ENCODE measurements at places on chromosomes 3 and 15.

- no peak for DNase-seq
Observed at GRCh38 chr3:58622436-58622835, 44.1 kb downstream of the FAM3D start.

GRCh38 chr3:127959873-127960272 is 44.8 kb downstream of the KBTBD12 start:
- no peak for DNase-seq

- no peak for DNase-seq
Observed at GRCh38 chr15:70266412-70267121, 168.8 kb upstream of the TLE3 start.

DNA sequence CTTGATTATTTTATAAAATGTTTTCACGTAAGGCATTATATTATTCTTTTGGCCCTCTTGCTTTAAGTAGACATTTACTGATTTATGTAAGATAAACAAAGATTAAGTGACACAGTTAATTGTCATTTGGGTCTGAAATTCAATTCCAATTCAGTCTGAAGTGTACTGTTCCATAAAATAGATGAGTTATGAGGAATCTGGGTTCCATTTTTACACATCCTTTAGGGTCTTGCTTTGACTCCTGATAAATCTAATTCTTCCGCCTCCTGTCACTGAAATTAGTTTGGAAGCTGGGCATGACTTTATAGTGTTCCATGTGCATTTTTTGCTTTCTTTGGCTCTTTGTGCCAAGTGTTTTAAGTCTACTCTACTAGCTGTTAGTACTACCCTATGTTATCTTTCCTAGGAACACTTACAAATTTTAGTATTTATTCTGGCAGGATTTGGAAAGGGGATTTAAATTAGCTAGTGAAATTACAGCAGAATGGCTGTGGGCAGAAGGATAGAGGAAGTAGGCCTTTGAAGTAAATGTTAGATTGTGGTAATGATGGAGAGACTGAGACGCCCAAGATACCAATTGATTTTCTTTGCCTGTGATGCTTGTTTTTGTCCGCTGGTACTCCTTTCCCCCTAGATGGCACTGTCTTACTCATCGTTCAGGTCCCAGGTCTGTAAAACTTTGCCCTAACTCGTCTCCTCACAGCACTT is 14.3 kb downstream of the ARL8B start:
- no peak for DNase-seq

DNA sequence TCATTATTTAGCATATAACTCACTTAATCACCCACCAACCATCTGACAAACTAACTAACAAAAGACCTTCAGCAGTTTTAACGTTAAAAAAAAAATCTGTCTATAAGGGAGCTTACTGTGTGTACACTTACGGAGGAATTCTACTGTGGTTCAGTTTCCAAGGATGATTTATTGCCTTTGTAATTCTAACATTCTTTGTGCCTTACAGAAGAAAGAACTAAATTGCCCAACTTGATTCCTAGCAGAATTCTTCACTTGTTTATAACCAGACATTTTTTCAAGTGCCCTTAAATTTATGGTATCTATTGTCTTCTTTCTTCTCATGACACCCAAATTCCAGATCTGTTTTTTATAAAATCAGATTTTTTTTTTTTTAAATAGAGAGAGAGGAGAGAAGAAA is 119.7 kb upstream of the IGSF10 start:
- no peak for DNase-seq

DNA sequence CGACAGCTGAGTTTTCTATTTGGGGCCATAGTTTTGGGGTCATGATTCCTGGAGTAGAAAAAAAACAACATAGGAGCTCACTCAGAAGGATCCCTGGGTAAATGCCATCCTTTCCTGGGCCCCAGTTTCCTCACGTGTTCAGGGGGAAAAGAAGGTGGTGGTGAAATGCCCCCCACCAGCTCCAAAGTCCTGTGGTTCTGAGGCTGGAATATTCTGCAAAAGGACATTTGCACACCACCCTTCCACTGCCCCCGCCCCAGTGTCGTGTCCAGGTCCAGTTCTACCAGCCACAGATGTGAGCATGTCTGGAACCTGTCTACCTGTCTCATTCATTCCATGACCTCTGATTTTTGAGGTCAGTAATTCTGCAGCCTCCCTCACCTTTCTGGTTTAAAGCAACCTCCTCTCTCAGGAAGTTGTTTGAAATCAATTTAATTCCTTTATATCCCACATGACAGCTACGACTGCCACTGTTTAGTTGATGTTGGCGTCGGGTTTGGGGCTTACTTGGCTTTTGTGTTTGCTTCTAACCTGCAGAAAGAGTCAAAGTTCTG is 82.1 kb downstream of the SMAD3 start:
- DNase-seq, result no peak

- no peak for DNase-seq
Observed at GRCh38 chr15:72163719-72164118, 33.9 kb downstream of the GRAMD2A start.

- DNase-seq, result no peak
Observed at GRCh38 chr15:35206060-35206675, 121.1 kb upstream of the NANOGP8 start.

DNA sequence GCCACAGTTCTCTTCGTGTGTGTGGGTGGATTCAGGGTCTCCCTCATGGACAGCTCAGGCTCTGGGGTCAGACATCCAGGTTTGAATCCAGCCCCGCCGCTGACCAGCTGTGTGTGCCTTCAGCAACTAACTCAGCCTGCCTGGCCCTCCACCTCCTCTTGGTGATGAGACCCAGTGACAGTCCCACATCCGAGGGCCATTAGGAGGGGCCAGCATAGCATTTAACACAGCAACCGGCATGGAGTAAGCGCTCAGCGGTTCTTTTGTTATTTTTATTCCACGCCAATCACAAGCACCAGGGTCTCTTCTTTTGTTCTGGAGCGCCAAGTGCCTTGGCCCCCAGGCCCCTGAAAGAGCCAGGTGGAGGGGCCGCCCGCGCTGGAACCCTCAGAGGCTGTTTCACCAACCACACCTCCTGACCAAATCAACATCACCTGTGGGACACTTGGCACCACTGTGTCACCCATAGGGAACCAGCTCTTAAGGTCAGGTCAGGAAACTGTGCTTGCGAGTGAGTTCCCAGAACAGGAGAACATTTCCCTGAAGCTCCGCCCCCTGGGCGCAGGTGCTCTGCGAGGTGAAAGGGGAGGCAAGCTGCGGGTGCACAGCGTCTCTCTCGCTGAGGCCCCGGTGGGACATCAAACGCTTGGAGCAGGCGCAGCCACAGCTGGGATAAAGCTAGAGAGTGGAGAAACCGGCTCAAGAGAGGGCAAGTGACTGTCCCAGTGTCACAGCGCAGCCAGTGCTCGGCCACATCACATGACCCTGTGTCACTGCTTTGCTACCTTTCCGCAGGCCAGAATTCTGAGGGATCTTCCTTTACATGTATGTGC is 311.3 kb downstream of the UACA start:
- no peak for DNase-seq

GRCh38 chr3:144556392-144556791 is 584.8 kb downstream of the DIPK2A start:
- no peak for DNase-seq

GRCh38 chr15:100986158-100986896 is 67.2 kb downstream of the LRRK1 start:
- no peak for DNase-seq

- DNase-seq, result no peak
Observed at GRCh38 chr3:143847787-143848631, at the start of gene SLC9A9. TSS of gene SLC9A9 (minus strand) at chr3:143848468. CDS start at chr3:143848322, 146 bp downstream.

DNA sequence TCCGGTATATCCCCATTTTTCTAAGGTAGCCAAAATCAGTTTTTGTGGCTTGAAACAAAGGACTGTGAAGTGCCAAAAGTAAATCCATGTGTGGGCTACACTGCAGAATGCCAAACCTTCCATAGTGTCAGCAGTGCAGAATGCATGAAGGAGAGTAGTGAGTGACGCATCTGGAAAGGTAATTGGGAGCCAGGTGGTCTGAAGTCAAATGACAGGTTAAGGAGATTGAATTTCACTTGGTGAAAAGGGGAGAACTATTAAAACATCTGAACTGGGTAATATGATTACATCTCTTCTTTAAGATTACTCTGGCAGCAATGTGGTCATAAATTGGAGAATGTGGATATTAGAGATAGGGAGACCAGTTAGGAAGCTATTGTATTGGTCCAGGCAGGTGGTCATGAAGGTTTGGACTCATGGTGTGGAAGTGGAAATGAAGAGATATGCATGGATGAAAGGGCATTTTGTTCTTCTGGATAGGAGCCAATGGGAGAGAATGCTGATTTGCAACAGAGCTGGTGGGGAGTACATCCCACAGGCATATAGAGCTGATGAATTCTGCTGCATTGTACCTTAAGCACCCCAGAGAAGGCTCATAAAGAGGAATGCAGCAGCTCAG is 118.2 kb downstream of the ECT2 start:
- no peak for DNase-seq

DNA sequence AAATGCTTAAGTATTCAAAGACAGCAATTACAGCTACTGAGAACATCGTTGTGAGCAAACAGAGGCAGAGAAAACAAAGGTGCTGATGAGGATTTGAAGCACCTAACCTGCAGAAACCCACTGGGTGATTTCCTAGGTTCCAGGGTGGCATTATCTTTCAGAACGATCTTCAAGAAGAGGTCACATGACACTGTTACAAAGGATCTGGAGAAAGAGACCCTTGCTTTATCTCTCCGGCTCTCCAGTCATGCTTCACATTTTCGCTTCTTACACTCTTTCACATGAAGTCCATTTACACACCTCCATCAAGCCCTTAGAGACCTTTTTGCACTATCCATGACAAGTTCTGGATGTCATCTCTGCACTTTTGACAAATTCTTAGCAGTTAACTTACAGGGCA is 70.8 kb downstream of the GOLGA8B start:
- DNase-seq, result no peak

DNA sequence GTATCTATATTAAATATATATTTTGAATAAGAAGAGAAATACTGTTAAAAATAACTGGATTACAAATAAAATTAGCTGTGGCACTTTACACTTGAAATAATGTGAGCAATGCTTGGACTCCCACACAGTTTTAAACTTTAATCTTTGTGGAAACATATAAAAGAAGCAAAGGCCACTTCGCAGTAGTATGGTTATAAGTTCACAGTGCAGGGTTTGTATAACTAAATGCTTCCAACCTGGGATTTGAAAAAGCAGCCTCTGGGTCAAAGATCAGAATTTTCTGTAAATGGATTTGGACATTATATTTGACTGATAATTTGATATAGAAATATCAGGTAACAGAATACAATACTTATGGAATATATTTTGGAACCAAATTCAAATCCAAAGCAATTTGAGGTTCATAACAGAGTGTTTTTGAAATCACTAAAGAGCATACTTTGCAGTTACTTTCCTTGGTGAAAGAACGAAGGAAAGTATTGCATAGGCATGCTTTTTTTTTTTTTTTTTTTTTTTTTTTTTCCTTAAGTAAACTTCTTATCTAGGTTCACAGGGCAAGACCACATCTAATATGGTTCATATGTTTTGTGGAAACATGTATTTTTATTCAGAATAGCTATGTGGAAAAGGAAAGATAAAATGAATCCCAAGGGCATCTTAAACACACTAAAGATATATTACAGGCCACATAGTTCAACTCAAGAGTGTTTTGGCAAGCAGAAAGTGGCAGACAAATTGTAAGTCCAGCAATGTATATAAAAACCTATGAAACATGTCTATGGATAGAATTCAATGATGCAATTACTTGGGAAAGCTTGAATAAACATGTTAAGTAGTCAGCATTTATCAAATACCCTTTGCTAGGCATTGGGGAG is 47.1 kb upstream of the SGO1 start:
- no peak for DNase-seq

DNA sequence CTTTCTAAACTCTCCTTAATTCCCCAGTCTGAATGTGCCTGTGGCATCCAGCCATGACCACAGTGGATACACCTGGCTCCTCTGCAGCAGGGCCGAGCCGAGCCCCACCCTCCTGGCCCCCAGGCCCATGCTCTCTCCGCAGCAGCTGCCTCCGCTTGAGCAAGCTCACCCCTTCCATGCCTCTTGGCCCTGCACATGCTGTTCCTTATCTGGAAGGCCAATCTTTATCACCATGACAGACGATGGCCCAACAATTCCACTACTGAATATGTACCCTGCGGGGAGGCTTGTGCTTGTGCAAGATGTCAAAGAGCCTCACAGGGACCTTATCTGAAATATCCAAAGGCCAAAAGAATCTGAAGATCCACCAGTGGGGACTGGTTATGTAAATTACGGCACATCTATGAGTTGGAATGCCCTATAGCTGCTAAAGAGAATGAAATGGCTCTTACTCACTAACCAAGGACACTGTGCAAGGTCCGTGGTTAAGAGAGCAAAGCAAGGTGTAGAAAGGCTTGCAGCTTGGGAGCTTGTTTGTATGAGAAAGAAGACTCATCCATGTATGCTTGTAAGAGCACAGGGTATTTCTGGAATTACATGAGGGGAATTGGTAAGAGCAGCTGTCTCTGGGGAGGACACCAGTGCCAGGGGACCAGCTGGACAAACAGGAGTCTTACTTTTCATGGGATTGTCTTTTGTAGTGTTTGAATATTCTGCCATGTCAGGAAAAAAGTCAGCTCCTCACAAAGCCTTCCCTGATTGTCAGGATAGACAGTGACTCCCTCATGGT is 55.2 kb downstream of the WNT7A start:
- no peak for DNase-seq

GRCh38 chr3:161156936-161157335 is 51.8 kb upstream of the B3GALNT1 start:
- DNase-seq, result no peak

- no peak for DNase-seq
Observed at GRCh38 chr3:165196577-165197480, 645 bp upstream of the SLITRK3 start.

- no peak for DNase-seq
Observed at GRCh38 chr3:187979564-187979963, 174.4 kb upstream of the LPP start.

- DNase-seq, result no peak
Observed at GRCh38 chr15:89400116-89400781, 65.6 kb upstream of the POLG start.

DNA sequence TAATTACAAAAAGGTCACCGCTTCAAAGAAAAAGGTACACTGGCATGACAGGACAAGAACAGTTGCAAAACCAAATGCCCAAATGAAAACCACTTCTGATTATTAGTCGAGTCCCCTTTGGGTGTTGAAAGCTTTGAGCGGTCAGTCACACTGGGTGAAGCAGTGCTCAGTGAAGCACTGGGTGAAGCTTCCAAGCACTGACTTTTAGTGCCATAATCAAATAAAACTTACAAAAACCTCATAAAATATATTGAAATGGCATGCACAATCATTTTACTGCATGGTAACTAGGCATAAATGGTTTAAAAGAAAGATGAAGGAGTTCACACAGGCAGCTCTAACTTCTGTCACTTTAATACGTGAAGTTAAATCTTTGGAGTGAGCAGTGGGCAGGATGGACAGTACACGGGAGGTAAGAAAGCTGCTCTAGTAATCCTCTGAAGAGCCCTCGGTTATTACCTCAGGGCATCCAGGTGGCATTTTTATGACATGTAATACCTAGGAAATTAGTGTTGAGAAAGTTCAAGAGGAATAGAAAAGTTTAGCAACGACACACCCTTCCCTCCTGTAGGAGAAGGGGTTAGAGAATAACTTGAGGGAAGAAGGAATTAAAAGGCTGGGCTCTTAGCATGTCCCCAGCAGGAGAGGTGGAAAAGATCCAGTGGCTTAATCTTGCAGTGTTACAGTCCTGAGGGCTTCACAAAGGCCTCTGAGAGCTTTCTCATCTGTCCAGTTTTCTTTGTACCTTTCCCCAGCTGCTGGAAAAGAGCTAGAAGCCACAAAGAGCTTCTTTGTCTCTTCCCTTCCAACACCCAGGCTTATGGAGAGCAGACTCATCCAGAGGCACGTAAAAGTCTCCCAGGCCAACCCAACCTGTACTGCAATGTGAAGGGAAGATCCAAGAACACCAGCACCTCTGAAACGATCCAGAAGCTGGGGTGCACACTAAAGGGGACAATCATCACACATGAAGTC is 64.9 kb upstream of the MYO5C start:
- no peak for DNase-seq

GRCh38 chr3:128273841-128274573 is 120.7 kb downstream of the EEFSEC start:
- no peak for DNase-seq

Measured in activated CD8-positive, alpha-beta memory T cell treated with anti-CD3 and anti-CD28 coated beads for 48 hours (primary cell).